ENCODE measurements at places on chromosomes 3 and 15.
A peak's percentile ranks its signal among the peaks of the same experiment; 100 is the strongest.

- DNase-seq: no peak
These were observed 6.6 kb upstream of the MUC4 start for GRCh38 chr3:195818301-195818700.

GRCh38 chr3:130851277-130851676, 42.6 kb upstream of the ATP2C1 start:
- DNase-seq: no peak

GRCh38 chr3:17580901-17581300, 161.5 kb downstream of the TBC1D5 start:
- no peak for DNase-seq

GRCh38 chr3:197883541-197883940, 66.4 kb upstream of the RPL35A start:
- DNase-seq: no peak

DNA sequence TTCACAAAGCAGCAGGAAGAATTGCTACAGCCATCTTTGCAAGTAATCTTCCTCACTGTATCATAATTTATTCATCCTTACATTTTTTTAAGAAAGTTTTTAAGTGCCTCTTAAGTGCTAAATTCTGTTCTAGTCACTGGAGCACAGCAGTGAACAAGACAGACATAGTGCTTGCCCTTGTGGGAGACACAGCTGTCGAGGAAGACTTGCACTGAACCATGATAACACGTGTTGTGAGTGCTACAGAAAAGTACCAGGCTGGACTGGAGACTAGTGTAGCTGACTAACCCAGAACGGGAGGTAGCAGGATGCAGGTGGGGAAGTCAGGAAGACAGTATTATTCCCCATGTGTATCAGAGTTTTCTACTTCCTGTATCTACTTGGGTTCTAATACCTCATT, 300.6 kb downstream of the TBL1XR1 start:
- DNase-seq: no peak

DNA sequence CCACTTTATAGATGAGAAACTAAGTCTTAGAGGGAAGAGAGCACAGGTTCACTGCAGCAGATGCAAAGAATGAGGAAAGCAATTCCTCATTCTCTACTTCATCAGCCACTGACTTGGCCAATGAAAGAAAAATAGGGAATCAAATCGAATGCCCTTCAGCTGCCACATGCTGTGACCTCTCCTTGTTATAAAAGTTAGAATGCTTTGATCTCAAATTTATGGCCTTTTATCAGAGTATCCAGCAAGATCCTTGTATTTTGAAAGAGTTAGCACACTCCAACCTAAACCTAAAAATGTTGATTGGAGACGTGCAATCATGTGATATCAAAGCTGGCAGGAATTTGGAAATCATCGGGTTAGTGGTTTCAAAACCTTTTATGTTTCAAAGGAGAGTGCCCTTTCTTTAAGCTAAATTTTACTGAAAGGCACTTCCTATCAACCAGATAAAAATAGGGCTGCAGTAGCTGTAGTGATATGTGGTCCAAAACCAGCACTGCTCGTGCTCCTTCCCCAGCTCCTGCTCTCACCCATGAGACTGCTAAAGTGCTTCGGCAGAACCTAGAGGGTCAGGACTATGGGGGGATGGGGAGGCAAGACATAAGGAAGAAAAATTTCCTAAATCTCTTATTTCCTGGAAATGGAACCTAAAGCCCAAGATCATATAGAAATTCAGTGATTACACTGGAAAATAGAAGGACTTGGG, 617.0 kb downstream of the PYDC2 start:
- DNase-seq: no peak

DNA sequence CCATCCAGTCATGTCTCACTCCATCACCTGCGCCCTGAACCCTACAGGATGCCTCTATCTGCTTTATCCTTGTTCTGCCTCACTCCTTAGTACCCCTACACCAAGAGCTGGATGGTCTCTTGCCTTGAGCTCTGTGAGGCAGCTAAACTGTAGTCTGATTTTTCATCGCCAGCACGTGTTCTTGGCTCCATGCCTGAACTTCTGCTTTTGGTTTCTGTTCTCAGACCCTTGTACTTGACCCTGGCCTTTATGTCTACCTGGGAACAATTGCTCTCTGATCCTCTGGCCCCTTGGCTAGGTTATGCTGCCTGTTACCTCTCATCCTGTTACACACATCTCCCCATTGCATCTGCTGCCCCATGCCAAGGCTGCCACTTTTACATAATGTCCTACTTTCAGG, 318.0 kb upstream of the LMCD1 start:
- no peak for DNase-seq

DNA sequence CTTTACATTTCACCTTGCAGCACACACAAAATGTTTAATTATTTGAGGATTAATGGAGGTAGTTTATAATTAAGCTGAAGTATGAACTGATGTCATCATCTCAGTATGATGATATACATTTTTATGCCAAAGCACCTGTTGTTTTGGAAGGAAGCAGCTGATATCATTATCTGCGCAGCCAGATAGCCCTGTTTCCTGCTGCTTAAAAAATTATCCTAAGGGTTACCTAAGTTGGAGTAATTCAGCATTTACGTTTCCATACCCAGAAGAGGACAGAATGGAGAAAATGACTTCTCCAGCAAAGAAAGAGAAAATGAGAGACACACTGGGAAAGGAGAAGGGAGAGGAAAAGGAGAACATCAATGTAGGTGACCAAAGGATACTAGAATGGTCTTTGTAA, 370.3 kb upstream of the PLSCR5 start:
- no peak for DNase-seq

GRCh38 chr3:184238246-184238818, 8.9 kb downstream of the VWA5B2 start:
- no peak for DNase-seq

DNA sequence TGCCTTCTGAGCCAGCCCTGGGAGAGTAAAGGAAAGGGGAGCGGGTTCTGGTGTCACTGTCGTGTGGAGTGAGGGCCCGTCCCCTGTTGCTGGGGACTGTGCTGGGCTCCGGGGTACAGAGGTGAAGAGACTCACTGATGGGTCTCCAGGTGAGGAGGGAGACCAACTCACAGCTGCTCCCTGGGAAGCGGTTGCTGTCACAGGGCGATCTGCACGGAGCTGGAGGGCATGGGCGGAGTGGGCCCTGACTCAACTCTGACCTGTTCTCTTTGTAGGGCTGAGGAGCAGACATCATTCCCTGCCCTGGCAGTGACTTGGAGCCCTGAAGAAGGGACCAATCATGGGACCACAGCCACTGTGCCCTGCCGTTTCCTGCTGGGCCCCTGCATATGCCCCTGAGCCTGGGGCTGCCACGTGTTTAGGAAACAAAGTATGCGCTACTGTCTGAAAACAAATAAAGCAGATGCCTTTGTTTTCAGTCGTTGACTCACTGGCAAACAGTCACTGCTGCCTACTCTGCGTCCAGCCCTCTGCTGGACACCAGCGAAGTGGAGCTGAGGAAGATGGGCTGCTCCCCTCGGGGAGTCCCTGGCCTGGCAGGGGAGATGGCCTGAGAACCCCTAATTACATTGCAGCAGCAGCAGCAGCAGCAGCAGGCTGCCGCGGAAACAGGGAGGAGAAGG, 22.9 kb upstream of the PLXNA1 start:
- DNase-seq: no peak

GRCh38 chr3:188721312-188721711, 450.5 kb upstream of the TPRG1 start:
- no peak for DNase-seq

- DNase-seq: no peak
These were observed 236.8 kb downstream of the CACNA2D3 start for GRCh38 chr3:54358969-54359694.

GRCh38 chr15:29331669-29332068, 62.0 kb upstream of the NSMCE3 start:
- DNase-seq: no peak

DNA sequence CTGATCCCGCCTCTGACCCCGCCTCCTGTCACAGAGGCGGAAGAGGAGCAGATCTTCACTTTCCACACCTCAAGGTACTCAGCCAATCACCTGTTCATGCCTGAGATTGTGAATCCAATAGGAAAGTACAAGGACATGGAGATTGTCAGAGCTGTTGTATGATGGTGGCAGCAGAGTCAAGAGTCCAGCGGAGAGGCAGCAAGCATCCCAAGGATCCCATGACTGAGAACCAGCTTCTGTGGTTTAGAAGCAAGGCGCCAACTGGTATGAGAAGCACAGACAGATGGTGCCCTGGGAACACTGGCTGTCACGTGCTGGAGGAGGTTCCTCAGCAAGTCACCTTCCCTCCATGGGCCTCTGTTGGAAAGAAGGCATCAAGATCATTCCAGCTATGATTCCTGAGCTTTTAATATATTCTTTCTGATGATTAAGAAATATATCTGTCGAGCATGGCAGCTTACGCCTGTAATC, 93.9 kb downstream of the CPN2 start:
- DNase-seq: no peak

GRCh38 chr15:52924630-52925029, 134.5 kb upstream of the ONECUT1 start:
- no peak for DNase-seq

DNA sequence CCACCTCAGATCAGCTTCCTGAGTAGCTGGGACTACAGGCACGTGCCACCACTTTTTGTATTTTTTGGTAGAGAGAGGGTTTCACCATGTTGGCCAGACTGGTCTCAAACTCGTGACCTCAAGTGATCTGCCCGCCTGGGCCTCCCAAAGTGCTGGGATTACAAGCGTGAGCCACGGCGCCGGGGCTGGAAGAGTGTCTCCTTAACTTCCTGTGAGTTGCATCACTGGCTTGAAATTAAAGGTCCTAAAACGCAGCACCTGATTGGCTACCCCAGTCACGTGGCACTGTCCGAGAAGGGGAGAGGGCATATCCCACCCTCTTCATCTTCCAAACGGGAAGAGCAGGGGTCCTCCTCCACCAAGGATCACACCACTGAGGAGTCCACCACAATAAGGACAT, 5.5 kb upstream of the FAM174B start:
- DNase-seq: no peak

- no peak for DNase-seq
These were observed 226.0 kb upstream of the CGNL1 start for GRCh38 chr15:57150066-57150865.

GRCh38 chr3:22935040-22935439, 268.1 kb upstream of the UBE2E2 start:
- no peak for DNase-seq

GRCh38 chr3:8895829-8896228, 67.4 kb downstream of the RAD18 start:
- DNase-seq: no peak

DNA sequence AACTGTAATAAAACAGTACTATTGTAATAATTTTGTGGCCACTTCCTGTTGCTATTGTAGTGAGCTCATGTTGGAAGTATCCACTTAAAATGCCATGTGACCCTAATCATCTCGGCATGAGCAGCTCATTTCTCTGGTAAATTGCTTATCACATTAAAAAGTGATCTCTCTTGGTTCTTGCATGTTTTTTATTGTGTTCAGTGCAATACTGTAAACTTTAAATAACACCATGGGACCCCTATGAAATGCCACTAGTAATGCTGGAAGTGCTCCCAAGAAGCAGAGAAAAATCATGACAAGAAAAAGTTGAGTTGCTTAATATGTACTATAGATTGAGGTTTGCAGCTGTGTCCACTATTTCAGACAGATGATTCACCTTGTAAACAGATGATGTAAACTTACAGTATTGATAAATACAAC, 45.6 kb downstream of the NMD3 start:
- DNase-seq: no peak

DNA sequence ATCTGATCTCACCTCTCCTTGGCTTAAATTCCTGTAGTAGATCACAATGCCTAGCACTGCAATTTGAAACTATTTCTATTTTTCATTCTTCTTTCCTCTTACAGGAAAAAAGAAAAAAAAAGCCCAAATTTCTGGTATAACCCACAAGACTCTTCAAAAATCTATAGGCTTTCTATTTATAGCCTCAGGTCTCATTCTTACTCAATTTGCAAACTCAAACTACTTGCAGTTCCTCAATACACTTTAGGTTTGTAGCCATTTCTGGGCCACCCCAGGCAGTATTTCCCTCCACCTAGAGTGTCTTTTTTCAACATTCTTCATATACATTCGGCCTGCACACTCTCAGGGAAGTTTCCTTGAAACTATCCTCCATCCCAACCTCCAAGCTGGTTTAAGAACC, 169.0 kb downstream of the TBC1D5 start:
- DNase-seq: no peak

GRCh38 chr3:194100856-194101390, 35.0 kb upstream of the HES1 start:
- peak; percentile 33 for DNase-seq

DNA sequence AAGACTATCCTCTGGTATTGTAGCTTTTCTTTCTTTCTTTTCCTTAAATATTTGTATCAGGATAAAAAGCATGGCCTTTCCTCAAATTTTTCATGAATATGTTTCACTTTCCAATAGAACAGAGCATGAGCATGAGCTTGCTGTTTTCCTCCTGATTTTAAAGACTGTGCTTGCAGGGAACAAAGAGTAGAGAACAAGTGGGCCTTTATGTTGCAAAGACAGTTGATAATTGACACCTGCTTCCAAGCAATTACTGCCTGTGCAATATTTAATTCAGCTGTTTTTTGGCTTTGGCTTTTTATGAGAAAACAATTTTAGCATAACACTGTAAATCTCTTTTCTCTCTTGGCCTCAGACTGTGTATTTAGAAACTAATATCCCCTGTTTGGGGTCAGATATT, 263.6 kb upstream of the AZI2 start:
- DNase-seq: no peak

GRCh38 chr3:36211652-36211999, 168.7 kb upstream of the STAC start:
- DNase-seq: no peak

GRCh38 chr3:26624209-26624765, 1.7 kb downstream of the LRRC3B start:
- DNase-seq: no peak

DNA sequence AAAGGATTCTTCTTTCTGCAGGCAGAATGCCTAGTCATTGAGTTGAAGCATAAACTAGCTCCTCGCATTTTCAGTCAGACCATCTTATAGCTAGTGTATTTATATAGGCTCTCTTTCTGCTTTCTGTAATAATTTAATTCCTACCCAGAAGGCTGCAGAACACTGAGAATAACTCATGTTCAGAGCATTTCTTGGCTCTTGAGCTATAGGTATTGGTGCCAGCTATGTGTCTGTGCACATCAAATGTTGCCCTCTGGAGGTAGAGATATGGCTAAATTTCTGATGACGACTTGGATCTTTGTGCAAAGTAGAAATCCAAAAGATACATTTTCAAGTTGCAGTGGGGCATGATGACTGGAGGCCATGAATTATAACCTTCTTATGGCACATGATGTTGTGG, 336.2 kb upstream of the TPM1 start:
- DNase-seq: no peak

- DNase-seq: no peak
These were observed 58.8 kb downstream of the ADAM10 start for GRCh38 chr15:58690703-58691102.
